ENCODE measurements at places on chromosomes 12 and 14.

GRCh38 chr12:120093592-120094355, 22.8 kb downstream of the RAB35 start:
- no peak for DNase-seq

DNA sequence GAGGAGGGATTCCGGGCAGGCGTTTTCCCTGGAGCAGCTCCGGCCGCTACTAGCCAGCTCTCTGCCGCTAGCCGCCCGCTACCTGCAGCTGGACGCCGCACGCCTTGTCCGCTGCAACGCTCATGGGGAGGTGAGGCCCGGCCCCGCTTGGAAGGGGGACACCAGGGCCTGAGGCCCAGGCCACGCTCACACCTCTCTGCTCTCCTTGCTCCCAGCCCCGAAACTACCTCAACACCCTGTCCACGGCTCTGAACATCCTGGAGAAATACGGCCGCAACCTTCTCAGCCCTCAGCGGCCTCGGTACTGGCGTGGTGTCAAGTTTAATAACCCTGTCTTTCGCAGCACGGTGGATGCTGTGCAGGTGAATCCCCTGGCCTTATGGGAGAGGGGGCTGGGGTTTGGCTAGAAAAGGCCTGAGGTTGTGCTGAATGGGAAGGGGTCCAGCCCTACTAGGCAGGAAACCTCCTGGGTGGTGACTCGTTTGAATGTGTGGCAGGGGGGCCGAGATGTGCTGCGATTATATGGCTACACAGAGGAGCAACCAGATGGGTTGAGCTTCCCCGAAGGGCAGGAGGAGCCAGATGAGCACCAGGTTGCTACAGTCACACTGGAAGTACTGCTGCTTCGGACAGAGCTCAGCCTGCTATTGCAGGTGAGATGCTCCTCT, 597 bp downstream of the RNF31 start:
- no peak for DNase-seq

GRCh38 chr14:89017417-89017816, 193.0 kb downstream of the TTC8 start:
- DNase-seq, result no peak

- no peak for DNase-seq
Measured at GRCh38 chr12:95646781-95647190, 95.5 kb upstream of the USP44 start.

DNA sequence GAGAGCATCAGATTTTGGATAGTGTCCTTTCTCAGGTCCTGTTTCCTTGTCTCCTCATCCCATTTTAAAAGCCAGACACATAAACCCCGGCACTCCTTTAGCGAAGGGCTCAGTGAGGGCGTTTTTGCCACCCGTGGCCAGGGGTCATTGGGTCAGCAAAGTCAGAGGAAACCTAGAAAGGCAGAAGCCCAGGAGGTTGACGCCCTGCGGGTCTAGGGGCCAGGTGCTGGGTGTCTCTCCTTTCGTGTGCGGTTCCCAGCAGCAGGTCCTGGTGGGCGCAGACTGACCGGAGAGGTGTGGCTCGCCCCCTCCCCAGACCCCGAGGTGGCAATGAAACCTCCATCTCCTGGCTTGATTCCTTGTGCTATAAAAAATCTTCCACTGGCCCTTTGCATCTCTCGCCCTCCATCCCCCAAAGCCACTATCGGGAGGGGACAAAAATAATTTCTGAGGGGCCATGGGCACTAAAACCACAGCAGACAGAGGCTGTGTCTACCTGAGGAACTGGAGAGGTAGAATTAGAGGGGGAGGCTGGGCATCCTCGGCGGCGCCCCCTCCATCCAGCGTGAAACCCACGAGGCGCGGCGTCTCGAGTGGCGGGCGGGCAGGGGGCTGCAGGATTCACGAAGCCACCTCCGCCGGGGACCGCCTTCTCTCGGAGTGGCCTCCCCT, 858 bp upstream of the FRMD6 start:
- no peak for DNase-seq

GRCh38 chr12:27133022-27133590, 50.7 kb upstream of the C12orf71 start:
- no peak for DNase-seq

DNA sequence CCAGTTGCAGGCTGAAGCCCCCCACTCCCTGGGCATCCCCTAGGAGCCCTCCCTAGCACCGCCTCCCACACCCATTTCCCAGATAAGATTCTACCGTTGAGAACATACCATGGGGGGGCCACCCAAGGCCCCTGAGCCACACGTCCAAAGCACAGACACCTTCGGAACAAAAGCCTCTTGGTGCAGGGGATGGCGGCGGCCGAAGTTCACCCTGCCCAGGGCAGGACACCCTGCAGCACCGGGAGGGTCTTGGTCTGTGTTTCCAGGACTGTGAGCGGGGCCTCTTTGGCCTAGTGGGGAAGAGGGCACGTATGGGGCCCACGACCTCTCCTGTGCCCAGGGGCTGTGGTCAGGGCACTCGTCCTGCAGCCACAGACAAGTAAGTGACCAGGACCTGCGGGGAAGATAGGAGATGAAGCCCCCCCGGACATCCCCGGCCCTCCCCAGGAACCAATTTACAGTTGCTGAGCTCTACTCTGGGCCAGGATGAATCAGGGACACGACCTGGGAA, 154.3 kb upstream of the C14orf180 start:
- no peak for DNase-seq

- no peak for DNase-seq
Measured at GRCh38 chr12:132061641-132062430, 82.3 kb downstream of the DDX51 start.

- no peak for DNase-seq
Measured at GRCh38 chr14:61654026-61654425, 41.3 kb upstream of the HIF1A start.

DNA sequence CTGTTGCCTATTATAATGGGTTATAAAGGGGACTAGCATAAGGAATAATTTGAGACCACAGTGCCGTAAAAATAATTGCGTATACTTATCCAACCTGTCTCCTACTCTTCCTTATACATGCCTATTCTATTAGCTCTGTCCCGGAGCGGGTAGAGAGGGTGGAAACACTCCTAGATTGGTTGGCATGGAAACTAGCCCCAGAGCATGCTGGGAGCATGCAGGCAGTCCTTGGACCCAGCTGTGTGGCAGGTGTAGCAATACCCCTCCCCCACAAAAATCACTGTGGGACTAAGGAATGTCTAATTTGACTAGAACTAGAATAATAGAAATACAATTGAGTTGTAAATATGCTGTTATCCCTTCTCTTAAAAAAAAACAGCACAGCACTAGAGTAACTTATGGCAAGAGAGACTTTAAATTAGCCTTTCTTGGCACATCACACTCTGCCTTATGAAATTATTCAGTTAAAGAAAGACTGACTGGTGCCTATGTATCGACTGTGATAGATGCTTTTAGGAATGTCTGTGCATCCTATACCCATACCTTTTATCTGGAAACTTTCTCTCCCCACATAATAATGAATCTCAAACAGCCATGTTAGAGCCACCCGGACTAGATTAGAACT, 244.0 kb upstream of the DAAM1 start:
- DNase-seq, result no peak

DNA sequence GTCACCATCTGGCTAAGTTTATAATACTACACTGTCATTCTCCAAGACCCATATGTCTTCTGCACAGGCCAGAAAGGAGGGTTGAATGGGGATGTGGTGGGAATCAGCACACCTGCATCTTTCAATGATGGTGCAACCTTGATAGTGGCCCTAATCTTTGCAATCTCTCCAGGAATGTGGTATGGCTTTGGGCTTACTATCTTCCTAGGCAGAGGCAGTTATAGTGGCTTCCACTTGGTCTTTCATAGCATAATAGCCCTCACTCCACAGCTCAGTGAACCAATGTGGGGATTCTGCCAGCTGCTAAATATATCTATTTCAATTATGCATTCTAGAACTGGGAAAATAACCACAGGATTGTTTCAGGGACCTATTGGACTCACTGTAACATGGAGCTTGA, 61.8 kb upstream of the ATP2B1 start:
- DNase-seq, result no peak

GRCh38 chr12:102959391-102959790, 1.9 kb downstream of the ASCL1 start:
- no peak for DNase-seq

- DNase-seq, result no peak
Measured at GRCh38 chr12:19740472-19741131, 301.3 kb downstream of the AEBP2 start.

DNA sequence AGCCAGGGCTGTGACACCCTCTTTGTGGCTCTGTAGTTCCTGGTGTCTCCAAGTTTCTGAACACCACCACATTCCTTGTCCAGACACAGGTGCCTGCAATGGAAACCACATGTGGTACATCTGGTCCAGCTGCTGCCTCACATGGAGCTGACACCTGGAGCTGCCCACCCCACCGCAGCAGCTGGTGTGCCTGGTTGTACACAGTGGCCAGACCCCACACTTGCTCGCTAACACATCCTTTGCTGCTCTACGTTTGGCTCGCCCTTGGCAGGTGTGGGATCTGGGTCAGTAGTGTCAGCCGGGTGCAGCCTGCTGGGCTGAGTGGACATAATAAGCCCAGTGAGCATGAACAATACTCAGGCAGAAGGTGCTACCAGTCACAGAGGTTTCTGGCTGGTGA, 198.9 kb downstream of the ADGRD1 start:
- DNase-seq, result no peak

- no peak for DNase-seq
Measured at GRCh38 chr12:57011438-57012424, 4.6 kb downstream of the TAC3 start.

GRCh38 chr12:11015775-11016430, 6.5 kb downstream of the TAS2R19 start:
- DNase-seq, result no peak

DNA sequence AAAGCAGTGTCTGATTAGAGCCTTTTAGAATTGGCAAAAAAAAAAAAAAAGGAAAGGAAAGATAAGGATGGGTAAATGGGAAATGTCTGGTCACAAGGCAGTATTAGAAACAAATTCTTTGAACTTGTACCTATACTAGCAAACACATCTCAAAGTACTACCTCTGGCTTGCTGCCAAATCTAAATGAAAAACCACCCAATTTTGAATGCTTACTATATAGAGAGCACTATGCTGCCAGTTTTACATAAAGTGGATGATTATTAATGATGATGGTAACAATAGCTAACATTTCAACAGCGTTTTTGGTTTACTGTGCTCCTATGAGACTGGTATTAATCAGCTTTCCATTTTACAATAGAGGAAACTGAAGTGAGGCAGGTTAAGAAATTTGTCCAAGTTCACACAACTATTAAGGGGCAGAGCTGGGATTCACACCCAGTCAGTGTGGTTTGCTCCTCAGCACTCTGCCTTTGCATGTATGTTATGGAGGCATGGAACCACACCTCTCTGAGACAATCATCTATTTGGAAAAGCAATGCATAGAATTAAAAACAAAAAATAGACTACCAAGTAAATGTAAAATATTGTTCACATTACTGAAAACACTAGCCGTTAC, 34.2 kb downstream of the ATP2B1 start:
- DNase-seq, result no peak

DNA sequence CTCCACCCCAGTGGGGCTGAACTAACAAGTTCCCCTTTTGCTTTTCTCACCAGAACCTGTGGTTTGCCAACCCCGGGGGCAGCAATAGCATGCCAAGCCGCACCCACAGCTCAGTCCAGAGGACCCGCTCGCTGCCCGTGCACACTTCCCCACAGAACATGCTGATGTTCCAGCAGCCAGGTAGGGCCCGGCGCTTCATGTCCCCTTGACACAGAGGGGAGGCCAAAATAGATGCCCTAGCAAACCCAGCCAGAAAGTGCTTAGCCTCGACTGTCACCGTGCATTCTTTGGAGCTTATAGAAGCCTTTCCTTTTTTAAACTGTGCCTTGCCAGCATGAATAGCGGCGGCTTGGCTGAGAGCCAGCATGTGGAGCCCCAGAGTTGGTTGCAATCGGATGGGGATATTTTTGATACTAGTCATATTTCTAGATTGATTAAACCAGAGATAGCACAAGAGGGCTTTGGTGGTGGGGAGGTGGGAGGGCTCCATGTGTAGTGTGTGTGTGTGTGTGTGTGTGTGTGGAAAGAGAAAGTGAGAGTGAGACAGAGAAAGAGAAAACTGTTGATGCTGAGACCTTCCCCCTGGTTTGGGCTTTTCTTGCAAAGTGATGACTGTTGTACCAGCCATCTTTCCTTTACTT, 126.1 kb downstream of the GCH1 start:
- peak; percentile 82 for DNase-seq

- no peak for DNase-seq
Measured at GRCh38 chr12:92859650-92860386, 69.3 kb downstream of the EEA1 start.

GRCh38 chr12:25207411-25207810, 12.4 kb downstream of the ETFRF1 start:
- DNase-seq, result no peak

DNA sequence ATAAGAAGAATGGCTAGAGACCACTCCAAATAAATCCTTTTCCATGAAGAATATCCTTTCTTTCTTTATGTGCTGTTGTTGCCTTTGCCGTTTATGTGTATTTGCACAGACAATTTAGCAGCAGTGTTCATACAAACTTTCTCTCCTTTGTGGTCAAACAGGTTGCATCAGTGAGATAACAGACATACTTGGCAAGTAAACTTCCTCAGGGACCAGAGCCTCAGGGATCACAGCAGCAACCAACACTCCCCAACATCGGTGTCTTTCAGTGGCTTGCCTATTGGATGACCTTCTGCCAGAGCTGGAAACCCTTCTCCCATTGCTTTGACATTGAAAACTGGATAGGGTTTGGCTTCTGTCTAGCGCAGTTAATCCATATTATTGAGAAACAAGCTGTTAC, 252.2 kb downstream of the BTG1 start:
- DNase-seq, result no peak

DNA sequence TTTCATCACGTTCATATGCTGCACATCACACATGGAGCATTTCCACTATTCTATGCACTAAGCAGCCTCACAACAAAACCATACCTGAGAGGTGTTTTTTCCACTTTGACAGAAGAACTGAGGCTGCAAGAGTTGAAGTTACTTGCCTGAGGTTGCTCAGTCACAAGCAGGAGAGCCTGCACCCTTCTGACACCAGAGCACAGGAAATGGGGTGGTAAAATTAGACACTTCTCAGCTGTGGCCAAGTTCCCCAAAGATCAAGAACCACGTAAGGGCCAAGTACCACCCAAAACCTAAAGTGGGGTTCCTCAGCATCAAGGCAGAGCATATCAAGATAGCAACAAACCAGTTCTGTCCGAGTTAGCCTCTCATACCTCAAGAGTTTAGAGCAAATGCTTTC, 185.8 kb downstream of the CAPZA3 start:
- no peak for DNase-seq
